ENCODE measurements at places on chromosomes 3 and 15.
A peak's percentile ranks its signal among the peaks of the same experiment; 100 is the strongest.

GRCh38 chr15:78732634-78733033, 78.6 kb downstream of the ADAMTS7 start:
- no peak for DNase-seq

GRCh38 chr3:102336130-102336529, 98.7 kb upstream of the ZPLD1 start:
- no peak for DNase-seq

DNA sequence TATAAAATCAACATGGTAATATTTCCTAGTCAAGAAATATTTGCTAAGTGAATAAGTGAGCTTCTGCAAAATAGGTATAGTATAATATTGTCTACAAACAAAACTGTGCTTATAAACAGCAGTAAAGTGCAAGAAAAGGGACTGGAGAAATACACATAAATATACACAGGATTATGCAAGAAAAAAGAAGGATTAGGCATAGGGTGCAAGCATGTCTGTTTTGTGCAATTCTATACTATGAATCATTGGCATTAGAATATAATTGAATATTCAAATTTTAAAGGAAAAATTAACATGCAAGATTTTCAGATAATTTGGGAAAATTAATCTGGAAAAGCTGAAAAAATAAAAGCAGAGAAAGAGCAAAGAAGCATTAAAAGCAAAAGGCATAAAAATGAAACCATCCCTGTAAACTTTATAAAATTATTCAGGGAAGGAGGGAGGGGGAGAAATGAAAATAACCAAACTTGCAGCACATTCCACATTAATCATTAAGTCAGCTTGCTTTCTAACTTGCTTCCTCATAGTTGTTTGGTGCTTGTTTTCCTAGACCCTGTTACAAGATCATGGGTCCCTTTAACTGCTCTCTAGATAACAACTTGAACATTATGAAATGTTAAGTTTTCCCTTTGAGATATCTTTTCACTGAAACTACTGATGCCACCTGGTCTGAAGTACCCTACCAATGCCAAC, 147.4 kb upstream of the STAC start:
- DNase-seq: no peak

GRCh38 chr15:50107591-50108408, 11.2 kb downstream of the ATP8B4 start:
- DNase-seq: no peak

DNA sequence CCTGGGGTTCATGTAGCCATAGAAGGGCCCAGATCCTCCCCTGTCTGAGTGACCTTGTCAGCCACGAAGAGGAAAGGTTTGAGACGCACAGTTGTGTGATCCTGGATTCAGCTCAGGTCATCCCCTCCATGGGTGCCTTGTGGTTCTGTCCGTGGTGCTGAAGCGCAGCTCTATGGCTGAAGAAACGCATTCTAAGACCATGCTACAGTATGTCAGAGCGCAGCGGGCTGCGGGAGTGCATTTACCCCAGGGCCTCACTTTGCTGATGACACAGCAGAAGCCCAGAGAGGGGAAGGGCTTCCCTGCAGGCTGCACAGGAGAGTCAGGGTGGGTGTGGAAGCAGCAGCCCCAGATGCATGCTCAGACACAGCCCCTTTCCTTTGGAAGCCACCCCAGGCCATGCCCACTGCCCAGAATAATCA, 68.8 kb upstream of the IQSEC1 start:
- no peak for DNase-seq

DNA sequence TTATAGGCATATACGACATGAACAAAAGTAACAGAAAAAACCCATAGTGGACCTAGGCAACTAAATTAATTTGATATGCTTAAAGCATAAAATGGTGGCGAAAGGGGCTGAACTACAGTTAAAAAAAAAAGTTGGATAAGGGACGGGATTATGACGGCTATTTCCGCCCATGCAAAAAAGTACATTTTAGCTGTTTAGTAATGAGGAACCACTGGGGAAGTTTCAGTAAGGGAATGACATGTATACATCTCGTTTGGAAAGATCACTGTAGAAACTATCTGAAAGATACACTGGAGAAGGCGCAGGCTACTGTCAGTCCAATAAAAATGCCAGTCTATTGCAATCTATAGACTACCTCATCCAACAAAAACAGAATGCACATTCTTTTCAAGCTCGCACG, 65.6 kb downstream of the ZNF148 start:
- DNase-seq: no peak

DNA sequence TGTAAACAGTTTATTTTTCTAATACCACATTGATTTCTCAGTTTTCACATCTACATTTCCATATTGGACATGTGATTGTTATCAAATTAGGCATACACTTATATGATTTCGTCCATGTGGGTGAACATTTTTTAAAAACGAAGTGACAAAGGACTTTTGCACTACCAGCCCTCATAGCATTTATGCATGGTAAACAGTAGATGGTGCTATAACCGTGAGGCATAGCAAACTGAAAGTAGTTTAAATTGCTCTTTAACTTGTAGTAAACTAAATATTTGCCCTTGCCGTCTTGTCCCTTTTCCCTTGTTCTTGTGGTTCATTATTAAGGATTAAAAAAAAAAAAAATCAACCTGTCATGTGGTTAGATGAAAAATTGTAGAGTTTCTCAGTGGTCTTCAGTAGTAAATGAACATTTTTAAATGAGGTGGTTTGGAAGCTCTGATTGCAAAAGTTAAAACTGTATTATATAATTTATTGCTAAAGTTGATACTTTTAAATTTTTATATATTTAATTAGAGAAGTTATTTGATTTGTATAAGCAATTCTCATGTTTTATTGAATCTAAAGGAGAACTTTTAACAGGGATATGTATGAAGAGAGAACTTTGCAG, 24.0 kb downstream of the STX19 start:
- DNase-seq: peak; percentile 15

DNA sequence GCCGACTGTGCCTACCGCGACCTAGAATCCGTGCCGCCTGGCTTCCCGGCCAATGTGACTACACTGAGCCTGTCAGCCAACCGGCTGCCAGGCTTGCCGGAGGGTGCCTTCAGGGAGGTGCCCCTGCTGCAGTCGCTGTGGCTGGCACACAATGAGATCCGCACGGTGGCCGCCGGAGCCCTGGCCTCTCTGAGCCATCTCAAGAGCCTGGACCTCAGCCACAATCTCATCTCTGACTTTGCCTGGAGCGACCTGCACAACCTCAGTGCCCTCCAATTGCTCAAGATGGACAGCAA, 1.4 kb downstream of the ISLR start:
- DNase-seq: no peak

DNA sequence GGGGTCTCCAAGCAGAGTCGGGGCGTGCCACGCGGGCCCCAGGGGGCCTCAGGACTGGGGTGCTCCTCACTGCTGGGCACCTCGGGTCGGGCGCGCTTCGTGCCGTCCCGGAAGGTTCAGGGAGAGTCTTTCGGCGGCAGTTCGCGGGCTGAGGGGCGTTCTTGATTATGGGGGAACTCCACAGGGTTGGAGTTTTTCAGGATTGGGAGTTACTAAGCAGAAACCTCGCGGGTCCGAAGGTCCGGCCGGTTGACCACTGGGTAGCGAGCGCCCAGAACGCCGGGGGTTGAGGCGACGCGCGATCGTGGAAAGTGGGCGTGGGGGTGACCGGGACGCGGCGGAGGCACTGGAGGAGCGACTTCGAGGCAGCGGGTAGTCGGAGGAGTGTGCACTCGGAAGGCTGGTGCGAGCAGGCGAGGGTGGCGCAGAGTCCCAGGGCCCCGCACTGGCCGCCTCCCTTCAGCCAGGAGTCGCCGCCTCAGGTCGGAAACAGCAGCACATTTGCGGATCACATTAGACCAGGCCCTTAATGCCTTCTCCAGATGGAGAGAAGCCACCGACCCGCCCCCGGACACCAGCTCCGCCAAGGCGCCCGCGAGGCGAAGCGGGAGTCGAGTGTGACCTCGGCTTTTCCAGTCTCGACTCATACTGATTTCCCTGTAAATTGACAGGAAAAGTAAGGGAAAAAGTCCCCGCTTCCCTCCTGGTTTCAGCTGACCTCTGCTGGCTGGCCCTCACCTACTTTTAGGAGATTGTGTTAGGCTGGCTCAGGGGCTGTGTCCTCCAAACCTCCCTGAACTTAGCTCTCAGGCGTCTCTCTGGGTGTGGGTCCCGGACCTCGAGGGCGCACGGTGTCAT, 685 bp downstream of the ADAMTSL3 start:
- no peak for DNase-seq

DNA sequence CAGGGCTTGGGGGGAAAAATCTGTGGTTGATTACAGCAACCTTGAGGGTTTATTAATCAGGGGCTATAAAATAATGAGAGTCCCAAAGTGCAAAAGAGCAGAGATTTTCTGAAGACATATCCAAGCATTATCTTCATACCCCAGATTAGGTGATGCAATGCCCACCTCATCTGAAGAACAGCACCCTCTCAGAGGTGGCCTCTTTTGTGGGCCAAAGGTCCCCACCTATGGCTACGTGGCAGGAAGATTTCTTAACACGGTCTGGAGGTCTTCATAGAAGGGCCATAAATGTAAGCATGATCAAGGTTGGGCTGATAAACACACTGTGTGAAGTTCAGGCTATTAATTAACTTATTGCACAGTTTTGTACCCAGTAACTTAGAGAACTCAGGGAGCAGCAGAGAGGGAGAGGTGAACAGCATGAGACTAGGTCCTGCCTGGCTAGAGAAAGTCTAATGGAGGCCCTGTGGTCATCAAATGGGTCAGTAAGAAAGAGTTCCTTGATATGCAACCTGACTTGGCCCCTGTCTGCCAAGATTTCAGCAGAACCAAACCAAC, 29.6 kb upstream of the RBP2 start:
- DNase-seq: no peak

- no peak for DNase-seq
These were observed 48.4 kb upstream of the CCK start for GRCh38 chr3:42314411-42314810.

DNA sequence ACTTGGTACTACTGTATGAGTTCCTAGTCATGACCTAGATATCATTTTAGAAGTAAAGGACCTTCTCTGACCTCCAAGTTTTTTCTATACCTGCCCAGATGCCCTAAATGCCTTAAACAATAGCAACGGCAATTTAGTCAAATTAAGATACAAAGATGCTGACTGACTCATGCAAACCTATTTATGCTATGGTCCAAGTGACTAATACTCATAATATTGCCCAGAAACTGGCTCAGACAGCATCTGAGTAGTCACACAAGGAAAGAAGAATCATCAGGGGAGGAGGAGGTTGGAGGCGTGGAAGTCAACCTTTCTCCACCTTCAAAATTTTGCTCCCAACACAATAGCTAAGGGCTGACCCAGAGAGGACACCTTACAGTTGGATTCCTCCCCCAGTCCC, 6.8 kb downstream of the FYCO1 start:
- DNase-seq: no peak

DNA sequence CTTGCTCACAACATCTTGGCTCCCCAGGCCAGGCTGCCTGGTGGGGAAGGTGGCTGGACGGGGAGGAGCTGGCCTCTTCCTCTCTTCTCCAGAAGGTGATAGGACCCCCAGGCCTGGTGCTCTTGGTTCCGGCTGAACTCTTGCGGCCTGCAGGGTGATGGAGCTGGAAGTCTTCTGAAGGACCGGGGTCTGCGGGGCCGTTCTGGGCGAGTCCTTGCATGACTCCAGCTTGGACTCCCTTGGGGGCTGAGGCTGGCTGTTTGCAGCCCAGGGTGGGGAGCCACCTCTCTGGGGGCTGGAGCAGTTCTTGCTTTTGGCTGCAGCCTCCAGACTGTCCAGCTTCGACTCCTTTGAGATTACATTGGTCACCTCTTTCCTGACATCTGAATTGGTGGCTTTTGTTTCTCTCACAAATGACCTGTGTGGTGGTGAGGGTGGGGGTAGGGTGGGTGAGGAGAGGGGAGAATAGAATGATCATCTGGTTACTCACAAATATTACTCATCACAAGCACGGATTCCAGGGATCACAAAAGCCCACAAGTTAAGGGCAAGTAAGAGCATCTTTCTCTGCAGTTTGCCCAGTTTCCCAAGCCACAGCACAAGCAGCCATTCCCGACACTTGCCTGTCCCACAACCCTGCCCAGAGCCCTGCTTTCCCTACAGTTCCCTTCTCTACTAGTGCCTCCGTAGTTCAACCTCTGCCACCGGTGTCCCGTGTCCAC, 149.1 kb upstream of the HACD2 start:
- no peak for DNase-seq

GRCh38 chr15:88791637-88792036, 11.6 kb upstream of the ACAN start:
- no peak for DNase-seq

DNA sequence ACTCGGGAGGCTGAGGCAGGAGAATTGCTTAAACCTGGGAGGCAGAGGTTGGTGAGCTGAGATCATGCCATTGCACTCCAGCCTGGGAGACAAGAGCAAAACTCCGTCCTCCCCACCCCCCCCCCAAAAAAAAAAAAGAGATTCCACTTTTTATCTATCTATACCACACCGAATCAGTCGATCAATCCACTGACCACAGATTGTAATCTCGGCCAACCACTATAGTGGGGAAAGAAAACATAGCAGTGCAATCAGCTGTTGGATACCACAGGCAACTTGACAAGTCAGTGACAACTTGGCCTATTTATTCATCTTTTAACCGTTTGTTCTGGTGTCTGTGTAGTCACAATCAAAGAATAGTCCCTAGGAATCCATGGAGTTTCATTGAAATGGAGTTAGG, 299.2 kb downstream of the FHIT start:
- no peak for DNase-seq

DNA sequence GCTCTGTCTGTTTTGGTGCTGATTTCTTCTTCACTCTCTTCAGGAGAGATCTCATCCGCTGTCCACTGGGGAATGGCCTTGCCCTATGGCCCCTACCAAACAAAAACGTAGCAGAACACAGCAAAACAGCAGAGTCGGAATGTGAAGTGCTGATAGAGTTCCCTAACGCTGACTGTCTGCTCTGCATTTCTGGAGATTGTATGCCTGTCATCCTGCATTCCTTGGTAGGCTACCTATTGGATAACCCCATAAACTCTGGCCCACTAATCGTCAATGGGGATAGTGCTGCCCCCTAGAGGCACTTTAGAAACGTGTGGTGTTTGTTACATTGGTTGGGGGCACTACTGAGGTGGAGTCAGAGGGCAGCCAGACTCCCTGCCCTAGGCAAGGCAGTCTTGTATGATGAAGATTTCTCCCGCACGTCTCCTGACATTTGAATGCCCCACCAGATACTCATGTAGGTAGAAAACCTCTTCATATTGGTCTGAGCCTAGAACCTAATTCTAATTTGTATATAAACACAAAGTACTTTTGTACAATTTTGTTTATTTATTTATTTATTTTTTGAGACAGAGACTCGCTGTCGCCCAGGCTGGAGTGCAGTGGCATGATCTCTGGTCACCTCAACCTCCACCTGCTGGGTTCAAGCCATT, 15.6 kb upstream of the MAGEF1 start:
- no peak for DNase-seq

GRCh38 chr3:105774444-105775180, 94.2 kb downstream of the CBLB start:
- no peak for DNase-seq
